ENCODE measurements at places on chromosomes 1 and 21. TPM values are rescaled to one million over a fixed set of nuclear protein-coding genes. Genes with fewer than 3 reads are reported as not detected.

DNA sequence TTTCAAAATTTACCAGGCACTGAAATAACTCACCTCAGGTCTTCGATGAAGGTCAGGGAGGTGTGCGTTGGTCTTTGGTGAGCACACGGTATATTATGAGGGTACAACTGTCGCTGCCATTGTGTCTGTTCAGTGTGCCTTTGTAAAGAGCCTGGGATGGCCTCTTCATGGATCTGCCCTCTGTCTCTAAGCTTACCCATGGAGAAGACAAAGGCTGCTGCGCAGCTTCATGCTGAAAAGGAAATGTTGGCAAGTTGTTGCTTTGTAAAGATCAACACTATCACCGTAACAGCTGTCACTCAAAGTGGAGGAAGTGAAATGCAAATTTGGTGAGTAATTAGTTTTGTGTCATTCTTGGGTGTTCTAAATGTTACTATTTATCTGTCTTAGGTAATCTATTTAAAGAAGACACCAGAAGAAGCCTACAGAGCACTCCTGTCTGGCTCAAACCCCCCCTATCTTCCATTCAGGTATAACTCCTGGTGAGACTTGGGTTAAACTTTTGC, 71.6 kb downstream of the CDC14A start:
- DNase-seq, result no peak

- no peak for DNase-seq
Observed at GRCh38 chr1:15141935-15142539, 11.5 kb upstream of the TMEM51 start.

DNA sequence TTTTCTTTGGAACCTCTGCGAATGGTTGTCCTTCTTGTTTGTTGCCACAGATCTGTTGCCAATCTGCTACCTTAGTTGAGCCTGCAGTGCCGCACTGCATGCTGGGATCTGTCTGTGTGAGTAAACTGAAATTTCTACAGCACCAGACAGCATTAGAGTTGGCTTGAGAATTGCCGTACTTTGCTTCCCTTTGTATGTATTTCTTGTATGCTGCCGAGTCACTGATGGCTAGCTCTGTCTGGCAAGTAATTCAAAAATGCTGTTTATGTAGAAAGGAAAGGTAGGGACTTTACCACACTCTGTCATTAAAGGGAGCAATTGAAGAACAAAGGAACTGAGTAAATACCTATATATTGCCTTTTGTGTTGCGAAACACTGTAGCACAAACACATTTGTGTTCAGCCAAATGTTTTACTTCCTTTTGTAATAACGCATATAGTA, 857.4 kb downstream of the USP25 start:
- no peak for DNase-seq

The FAF1 gene
- polyA plus RNA-seq, result 28.6 TPM

DNA sequence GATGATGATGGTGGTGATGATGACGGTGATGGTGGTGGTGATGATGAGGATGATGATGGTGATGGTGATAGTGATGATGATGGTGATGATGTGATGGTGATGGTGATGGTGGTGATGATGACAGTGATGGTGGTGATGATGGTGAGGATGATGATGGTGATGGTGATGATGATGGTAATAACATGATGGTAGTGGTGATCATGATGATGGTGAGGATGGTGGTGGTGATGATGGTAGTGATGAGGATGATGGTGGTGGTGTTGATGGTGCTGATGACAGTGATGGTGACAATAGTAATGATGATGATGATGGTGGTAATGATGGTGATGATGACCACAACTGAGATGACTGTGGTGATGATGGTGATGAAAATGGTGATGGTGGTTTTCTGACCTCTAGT, 4.9 kb downstream of the ACTRT2 start:
- no peak for DNase-seq

GRCh38 chr1:81414488-81415015, 386.2 kb upstream of the ADGRL2 start:
- no peak for DNase-seq

DNA sequence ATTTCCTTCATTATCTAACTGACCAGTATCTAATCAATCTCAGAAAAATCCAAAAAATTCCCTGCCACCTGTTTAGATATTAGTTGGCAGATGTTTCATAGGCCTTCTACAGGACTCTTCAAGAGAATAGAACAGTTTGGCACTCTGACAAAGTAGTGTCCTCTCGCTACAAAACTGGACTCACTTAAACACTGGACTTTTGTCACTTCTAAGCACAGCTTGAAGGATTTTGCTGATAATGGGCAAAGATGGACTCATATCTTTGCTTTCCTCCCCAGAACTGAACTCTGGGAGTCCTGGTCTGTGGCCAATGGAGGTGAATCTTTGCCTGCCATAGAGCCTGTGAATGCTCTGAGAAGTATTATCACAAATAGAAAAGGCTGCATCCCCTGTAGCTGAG, 58.2 kb upstream of the ZNF326 start:
- DNase-seq, result no peak

The RNF186 gene
- polyA plus RNA-seq, result not detected
